ENCODE measurements at places on chromosomes 5 and 9. TPM values are rescaled to one million over a fixed set of nuclear protein-coding genes. Genes with fewer than 3 reads are reported as not detected.

Gene ELL2
- 302 TPM for total RNA-seq

Gene IFNA2
- not detected for total RNA-seq

Gene PKD2L2
- total RNA-seq, result not detected

Gene NUTM2G
- total RNA-seq, result not detected

Gene KIF3A
- total RNA-seq, result 13.0 TPM

Gene FAT2
- total RNA-seq, result not detected

Gene IRGM
- total RNA-seq, result 0.32 TPM

Gene TNC
- 371 TPM for total RNA-seq
